ENCODE measurements at places on chromosomes 5 and 9. TPM values are rescaled to one million over a fixed set of nuclear protein-coding genes. Genes with fewer than 3 reads are reported as not detected.

The PCDHGC4 gene
- total RNA-seq: not detected

The CCDC192 gene
- not detected for total RNA-seq

The HRH2 gene
- total RNA-seq: 2.0 TPM

The ZNF883 gene
- 2.7 TPM for total RNA-seq

The FGD3 gene
- 330 TPM for total RNA-seq

The QRFP gene
- total RNA-seq: not detected

The CTSV gene
- not detected for total RNA-seq

The PCDHGA3 gene
- total RNA-seq: not detected

The CARD19 gene
- 68.9 TPM for total RNA-seq

The NOTCH1 gene
- 84.3 TPM for total RNA-seq

The ACOT12 gene
- not detected for total RNA-seq

The TMEM232 gene
- total RNA-seq: 2.6 TPM

The ENHO gene
- not detected for total RNA-seq

The ANKRA2 gene
- 64.2 TPM for total RNA-seq
